ENCODE measurements at places on chromosomes 7 and 10. TPM values are rescaled to one million over a fixed set of nuclear protein-coding genes. Genes with fewer than 3 reads are reported as not detected.

DNA sequence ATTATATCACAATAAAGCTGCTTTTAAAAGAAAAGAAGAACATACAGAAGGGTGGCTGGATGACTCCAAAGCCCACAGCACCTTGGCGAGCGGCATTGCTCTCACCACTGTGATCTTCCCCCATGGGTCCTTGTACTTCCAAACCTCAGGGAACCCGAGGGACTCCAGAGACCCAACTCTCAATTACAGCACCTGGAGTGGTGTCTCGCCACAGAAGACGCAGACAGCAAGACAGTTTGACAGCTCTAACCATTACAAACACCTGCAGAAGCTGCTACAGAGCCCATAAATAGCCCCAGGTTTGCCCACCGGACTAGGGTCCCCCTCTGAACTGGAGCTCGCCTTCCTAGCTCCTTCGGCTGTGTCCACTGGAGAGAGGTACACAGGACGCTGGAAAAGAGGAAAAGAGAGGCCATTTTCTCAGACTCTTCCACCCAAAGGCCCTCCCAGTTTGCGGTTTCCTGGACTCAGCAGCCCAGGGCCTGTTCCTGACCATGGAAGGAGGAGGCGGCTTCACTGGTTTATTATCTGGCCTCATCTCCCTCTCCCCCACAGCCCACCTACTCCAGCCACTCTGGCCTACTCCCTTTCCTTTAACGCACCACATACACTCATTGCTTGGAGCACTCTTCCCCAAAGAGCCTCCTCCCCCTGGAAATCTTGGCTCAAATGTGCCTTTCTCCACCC, 1.9 kb downstream of the PIK3AP1 start:
- DNase-seq = no peak

DNA sequence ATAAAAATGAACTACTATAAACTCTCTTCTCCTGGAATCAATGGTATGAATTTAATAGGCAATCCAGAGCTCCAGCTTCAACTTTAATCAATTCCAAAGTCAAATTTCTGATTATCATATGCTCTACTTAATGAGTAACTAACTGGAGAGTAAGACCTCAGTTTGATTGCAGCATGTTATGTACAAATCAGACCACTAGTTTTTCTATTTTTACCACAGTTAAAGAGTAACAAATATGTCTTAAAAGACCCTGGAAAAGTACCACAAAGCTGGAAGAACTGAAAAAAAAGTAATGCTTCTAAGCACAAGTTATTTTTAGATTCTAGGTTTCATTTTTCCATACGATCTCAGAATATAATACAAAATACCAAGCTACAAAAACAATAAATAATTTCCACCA, 56.0 kb upstream of the TNKS2 start:
- DNase-seq = no peak

GRCh38 chr7:101586078-101586905, 42.8 kb downstream of the MYL10 start:
- DNase-seq = no peak

- DNase-seq = no peak
Measured at GRCh38 chr7:159143780-159144757, 598 bp downstream of the VIPR2 start.

HOXA1 gene
- 0.75 TPM for polyA plus RNA-seq

SPDYE5 gene
- 0.58 TPM for polyA plus RNA-seq

GJD4 gene
- polyA plus RNA-seq = not detected
